Gastrocnemius medialis (tissue), 4 donors: ENCODE measurements at places on chromosomes 1 and 21. TPM values are rescaled to one million over a fixed set of nuclear protein-coding genes. Genes with fewer than 3 reads are reported as not detected.

Gene TRABD2B
- 0.11 TPM for total RNA-seq

Gene TMEM39B
- 10.3 TPM for total RNA-seq

DNA sequence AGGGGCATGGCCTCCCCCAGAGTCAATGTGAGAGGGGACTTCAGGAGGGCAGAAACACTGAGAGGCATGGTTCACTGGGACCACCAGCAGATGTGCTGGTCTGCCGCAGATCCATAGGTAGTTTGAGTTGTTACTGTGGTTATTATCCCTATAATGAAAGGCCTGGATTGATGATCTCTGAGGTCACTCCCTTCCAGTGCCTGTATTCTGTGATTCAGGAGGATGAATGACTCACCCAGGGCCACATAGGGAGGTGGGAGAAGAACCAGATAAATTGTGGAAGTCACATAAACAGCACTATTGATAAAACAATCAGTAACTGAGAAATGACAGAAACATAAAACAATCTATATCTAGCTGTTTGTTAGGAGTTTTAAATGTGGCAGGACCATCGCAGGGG, 22.7 kb upstream of the ACTL8 start:
- no peaks in the 10 kb centered on the region for H3K27me3 ChIP-seq
- H3K4me3 ChIP-seq = no peak overlapping the region
- H3K27ac ChIP-seq = no peak overlapping the region
- H3K4me1 ChIP-seq = no peaks in the 10 kb centered on the region
- DNase-seq = no peak

- H3K4me1 ChIP-seq = no peaks in the 10 kb centered on the region
- no peaks in the 10 kb centered on the region for H3K27me3 ChIP-seq
Observed at GRCh38 chr1:40825996-40826395, 36.2 kb downstream of the CITED4 start.

- no peak for DNase-seq
- no peak overlapping the region for H3K27ac ChIP-seq
- H3K4me1 ChIP-seq = no peaks in the 10 kb centered on the region
- H3K36me3 ChIP-seq = no peaks in the 10 kb centered on the region
Observed at GRCh38 chr1:240173836-240174235, 82.2 kb downstream of the FMN2 start.

- H3K4me1 ChIP-seq = no peaks in the 10 kb centered on the region
- H3K36me3 ChIP-seq = no peaks in the 10 kb centered on the region
- H3K27ac ChIP-seq = no peak within 1 kb of the TSS
- no peak for DNase-seq
Observed at GRCh38 chr1:169427081-169427641, at the start of gene CCDC181. Gene CCDC181, minus strand, starts transcription at chr1:169427474. Its CDS starts 2,547 bp downstream, at chr1:169424927.

DNA sequence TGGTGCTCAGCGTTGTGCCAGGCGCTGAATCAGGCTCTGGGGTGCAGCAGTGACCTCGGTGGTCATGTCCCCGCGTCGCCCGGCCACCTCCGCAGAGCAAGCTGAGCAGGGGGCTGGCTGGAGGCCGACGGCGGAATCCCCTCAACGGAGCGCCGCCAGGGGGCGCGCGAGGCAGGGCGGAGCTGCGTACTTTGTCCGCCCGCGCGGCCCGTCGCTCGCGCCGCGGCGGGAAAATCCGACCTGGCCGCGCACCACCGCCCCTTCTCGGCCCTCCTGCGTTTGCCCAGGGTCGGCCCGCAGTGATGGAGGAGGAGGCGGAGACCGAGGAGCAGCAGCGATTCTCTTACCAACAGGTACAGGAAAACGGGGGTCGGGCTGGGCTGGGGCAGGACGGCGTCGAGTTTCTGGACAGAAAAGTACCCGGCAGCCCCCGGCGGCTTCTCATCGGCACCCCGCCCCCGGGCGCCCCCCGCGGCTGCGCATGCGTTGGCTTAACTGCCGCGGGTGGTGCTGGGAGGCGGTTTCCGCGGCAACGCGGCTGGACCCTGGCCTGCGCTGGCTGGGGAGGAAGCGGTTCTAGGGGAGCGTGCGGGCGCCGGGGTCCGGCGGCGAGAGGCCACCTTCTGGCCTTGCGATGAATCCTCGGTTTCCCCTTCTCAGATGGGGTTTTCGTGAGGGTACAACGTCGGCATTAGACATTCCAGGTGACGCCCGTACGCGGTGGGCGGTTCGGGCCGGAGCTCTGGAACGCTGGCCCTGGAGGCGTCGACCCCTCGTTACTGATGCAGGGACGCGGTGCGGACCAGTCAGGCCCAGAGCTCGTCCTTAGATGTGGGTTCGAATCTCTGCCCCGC, at the start of gene CENPS:
Gene CENPS (plus strand): TSS at position 218 of the 854 bp plus-strand sequence. CDS start 85 bp downstream, at position 303.
- DNase-seq = peak; percentile 68
- H3K27ac ChIP-seq = peak within 1 kb of the TSS; percentile 71
- H3K27me3 ChIP-seq = no peaks in the 10 kb centered on the region
- H3K4me3 ChIP-seq = peak within 1 kb of the TSS; percentile 90

- no peak for DNase-seq
- no peaks in the 10 kb centered on the region for H3K4me1 ChIP-seq
- H3K27ac ChIP-seq = no peak overlapping the region
- H3K4me3 ChIP-seq = no peak overlapping the region
- H3K36me3 ChIP-seq = no peaks in the 10 kb centered on the region
Observed at GRCh38 chr1:47914218-47914938, 82.8 kb downstream of the TRABD2B start.

Gene LMOD1
- total RNA-seq = 19.6 TPM

Gene MRPL9
- 74.7 TPM for total RNA-seq

Gene UBE2U
- total RNA-seq = not detected

GRCh38 chr1:41657679-41658295, 173.3 kb upstream of the EDN2 start:
- peaks cover 8% of the 10 kb centered on the region for H3K4me1 ChIP-seq
- H3K27me3 ChIP-seq = no peaks in the 10 kb centered on the region
- H3K36me3 ChIP-seq = no peaks in the 10 kb centered on the region
- no peak overlapping the region for H3K4me3 ChIP-seq

DNA sequence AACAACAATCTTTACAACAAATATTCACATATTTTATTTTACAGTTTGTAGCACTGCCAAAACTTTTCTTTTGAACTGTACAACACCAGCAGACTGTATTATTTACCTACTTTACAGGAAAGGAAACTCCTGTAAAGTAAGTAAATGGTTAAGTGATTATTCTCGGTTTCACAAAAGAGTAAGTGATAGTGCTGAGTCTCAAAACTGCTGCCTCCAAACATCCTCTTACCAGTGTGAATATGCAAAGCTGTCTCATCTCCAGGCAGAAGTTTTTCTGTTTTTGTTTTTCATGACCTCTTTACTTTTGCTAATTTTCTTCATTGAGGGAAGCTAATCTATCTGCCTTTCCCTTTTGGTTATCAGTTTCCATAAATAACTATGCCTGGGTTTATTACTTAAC, 286.7 kb downstream of the SRGAP2C start:
- no peaks in the 10 kb centered on the region for H3K4me1 ChIP-seq
- no peaks in the 10 kb centered on the region for H3K36me3 ChIP-seq
- no peaks in the 10 kb centered on the region for H3K27me3 ChIP-seq

DNA sequence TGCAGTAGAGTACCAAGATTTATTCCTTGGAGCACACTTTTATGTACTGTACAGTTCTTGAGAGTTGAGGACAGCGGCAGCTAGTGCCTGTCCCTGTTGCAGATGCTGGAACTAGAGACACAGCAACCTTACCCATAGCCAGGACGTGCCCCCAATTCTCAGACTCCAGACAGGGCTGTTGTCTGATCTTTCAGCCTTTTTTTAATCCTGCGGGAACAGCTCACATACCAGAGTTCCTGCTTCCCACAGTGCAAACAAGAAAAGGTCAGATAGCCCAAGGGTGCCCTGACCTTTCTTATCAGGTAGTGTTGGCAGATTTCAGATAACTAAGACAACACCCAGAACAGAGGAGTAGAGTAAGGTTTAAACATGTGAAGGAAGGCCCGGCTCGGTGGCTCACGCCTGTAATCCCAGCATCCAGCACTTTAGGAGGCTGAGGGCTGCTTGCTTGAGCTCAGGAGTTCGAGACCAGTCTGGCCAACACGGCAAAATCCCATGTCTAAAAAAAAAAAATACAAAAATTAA, 78.5 kb downstream of the DOP1B start:
- no peak for DNase-seq
- no peak overlapping the region for H3K4me3 ChIP-seq
- H3K4me1 ChIP-seq = no peaks in the 10 kb centered on the region
- H3K36me3 ChIP-seq = no peaks in the 10 kb centered on the region
- no peaks in the 10 kb centered on the region for H3K27me3 ChIP-seq

Gene MPC2
- total RNA-seq = 88.2 TPM

- no peak overlapping the region for H3K4me3 ChIP-seq
- H3K27me3 ChIP-seq = no peaks in the 10 kb centered on the region
- no peak for DNase-seq
- no peaks in the 10 kb centered on the region for H3K36me3 ChIP-seq
- H3K4me1 ChIP-seq = peaks cover 6% of the 10 kb centered on the region
Observed at GRCh38 chr1:7346600-7347570, 424.2 kb upstream of the VAMP3 start.

GRCh38 chr1:66090859-66091457, 298.3 kb downstream of the PDE4B start:
- no peaks in the 10 kb centered on the region for H3K4me1 ChIP-seq
- no peaks in the 10 kb centered on the region for H3K36me3 ChIP-seq
- no peak overlapping the region for H3K27ac ChIP-seq
- H3K4me3 ChIP-seq = no peak overlapping the region
- no peak for DNase-seq

Gene PADI4
- not detected for total RNA-seq

DNA sequence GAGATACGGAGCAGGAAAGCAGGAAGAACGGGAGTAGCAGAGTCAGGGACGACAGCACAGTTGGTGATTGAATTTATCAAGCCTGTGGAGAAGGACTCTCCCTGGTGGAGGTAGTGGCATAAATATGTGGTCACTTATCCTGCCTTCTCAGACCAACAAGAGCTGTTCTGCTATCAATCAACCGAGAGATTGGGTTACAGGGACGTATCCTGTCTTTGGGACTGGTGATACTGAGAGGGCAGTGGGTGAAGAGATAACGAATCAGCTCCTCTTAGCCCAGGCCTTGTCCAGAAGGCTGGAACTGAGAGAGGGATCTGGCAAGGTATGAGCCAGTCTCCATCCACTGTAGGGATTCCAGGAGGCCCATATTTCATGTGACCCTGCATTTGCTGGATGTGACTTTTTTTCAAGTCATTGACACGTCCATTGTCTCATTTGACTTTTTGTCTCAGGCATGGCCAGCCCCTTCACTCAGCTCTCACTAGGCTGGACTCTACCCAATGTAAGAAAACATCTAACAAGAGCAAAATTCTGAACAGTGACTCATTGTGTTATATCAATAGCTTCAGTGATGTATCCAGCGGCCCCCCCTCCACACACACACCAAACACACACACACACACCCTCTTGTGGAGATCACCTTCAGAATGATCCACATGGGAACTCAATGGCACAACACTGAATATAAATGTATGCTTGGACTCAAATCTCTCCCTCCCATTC, 11.3 kb downstream of the C1orf116 start:
- no peak overlapping the region for H3K4me3 ChIP-seq
- no peaks in the 10 kb centered on the region for H3K27me3 ChIP-seq
- H3K36me3 ChIP-seq = no peaks in the 10 kb centered on the region

GRCh38 chr1:244154872-244155531, 103.9 kb downstream of the ZBTB18 start:
- peak overlapping the region; percentile 36 for H3K4me3 ChIP-seq
- H3K4me1 ChIP-seq = peaks cover 8% of the 10 kb centered on the region
- peak; percentile 56 for DNase-seq
- peak overlapping the region; percentile 86 for H3K27ac ChIP-seq
- H3K36me3 ChIP-seq = no peaks in the 10 kb centered on the region
- no peaks in the 10 kb centered on the region for H3K27me3 ChIP-seq

GRCh38 chr1:180542113-180542837, 16.5 kb upstream of the OVAAL start:
- no peak overlapping the region for H3K4me3 ChIP-seq
- no peaks in the 10 kb centered on the region for H3K36me3 ChIP-seq
- no peak for DNase-seq
- H3K4me1 ChIP-seq = no peaks in the 10 kb centered on the region
- no peaks in the 10 kb centered on the region for H3K27me3 ChIP-seq
- H3K27ac ChIP-seq = no peak overlapping the region

GRCh38 chr1:41242342-41243078, 404 bp upstream of the SCMH1 start:
- peaks cover 22% of the 10 kb centered on the region for H3K4me1 ChIP-seq
- peak overlapping the region; percentile 98 for H3K27ac ChIP-seq
- no peak for DNase-seq
- peak overlapping the region; percentile 67 for H3K4me3 ChIP-seq

DNA sequence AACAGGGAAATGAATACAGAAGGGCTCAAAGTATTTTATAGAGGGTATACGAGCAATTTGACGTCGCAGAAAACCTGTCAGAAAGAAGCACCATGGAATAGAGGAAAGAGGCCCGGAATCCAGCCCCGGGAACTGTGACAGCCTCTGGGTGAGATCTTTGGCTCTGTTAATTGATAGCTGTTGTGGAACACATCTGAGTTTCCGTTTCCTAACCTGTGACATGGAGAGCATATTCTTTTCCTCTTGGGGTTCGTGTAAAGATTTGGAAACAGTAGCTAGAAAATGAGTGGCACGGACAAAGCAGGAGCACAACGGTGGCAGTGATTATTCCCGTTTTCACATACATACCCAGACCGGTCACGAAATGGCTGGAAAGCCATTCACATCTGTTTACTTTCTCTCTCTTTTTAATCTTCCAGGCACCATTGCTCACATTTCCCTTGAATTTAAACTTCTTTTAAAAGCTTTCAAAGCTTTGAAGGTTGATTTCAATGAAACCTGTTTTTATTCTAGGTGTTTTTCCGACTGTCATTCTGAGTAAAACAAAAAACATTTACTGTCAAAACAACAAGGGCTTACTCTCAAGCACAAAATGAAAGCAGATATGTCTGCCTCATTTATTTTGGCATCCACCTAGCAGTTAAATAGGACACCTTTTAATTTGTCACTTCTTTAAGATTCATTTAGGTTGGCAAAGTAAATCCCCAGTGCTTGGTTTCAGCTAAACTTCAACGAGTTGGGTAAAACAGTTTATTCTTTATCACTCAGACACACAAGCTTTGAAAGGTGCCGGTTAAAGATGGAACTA, 26.7 kb upstream of the C8B start:
- no peaks in the 10 kb centered on the region for H3K27me3 ChIP-seq
- no peaks in the 10 kb centered on the region for H3K36me3 ChIP-seq
- peaks cover 21% of the 10 kb centered on the region for H3K4me1 ChIP-seq
- peak overlapping the region; percentile 68 for H3K27ac ChIP-seq

DNA sequence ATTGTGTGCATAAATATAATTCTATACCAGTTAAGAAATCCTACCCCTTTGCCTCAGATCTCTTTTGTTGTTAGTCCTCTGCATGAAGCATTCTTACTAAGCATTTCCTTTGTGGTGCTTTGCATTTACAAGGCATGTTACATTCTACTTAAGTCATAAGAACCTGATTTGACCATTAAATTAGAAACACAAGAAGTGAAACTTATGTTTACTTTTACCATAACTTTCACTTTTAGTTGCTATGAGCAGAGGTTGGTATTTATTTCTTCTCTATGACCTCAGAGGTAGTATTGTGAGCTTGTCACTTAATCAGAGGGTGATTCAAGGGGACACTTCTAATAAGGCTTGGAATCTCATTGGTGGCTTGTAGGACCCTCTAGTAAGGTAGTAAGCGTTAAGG, 9.0 kb downstream of the FAM20B start:
- H3K36me3 ChIP-seq = no peaks in the 10 kb centered on the region
- H3K4me1 ChIP-seq = peaks cover 67% of the 10 kb centered on the region
- no peak overlapping the region for H3K27ac ChIP-seq
- no peaks in the 10 kb centered on the region for H3K27me3 ChIP-seq
- DNase-seq = no peak

- H3K4me3 ChIP-seq = no peak overlapping the region
- H3K4me1 ChIP-seq = no peaks in the 10 kb centered on the region
- no peaks in the 10 kb centered on the region for H3K27me3 ChIP-seq
- DNase-seq = no peak
- no peak overlapping the region for H3K27ac ChIP-seq
Observed at GRCh38 chr1:74266001-74266400, 30.8 kb downstream of the TNNI3K start.

- no peaks in the 10 kb centered on the region for H3K4me1 ChIP-seq
- H3K27me3 ChIP-seq = no peaks in the 10 kb centered on the region
Observed at GRCh38 chr1:65319141-65319540, 9.8 kb downstream of the DNAJC6 start.

Gene CXADR
- not detected for total RNA-seq
